ENCODE measurements at places on chromosomes 6 and 20.

DNA sequence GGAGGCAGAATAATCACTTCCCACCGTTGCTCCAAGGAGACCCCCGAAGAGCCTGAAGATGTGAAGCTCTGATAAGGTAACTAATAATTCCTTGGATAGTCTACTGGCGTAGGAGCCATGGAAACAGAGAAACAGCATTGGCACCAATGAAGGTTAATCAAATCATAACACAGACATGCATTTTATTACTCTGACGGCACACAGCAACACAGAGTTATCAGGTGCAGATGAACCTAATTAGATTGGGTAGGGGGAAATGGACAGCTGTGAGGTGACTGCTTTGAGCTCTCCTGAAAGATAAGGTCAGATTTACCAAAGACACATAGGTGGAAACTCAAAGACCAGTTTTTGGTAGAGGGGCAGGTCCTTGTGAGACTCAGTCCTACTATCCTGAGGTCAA, 544.0 kb upstream of the AGPAT4 start:
- no peak for DNase-seq

- DNase-seq, result no peak
Measured at GRCh38 chr20:62760471-62760855, 35.8 kb upstream of the MRGBP start.

GRCh38 chr6:142786476-142786875, 158.5 kb downstream of the HIVEP2 start:
- DNase-seq, result no peak

GRCh38 chr6:55794136-55794812, 81.1 kb downstream of the BMP5 start:
- DNase-seq, result no peak

DNA sequence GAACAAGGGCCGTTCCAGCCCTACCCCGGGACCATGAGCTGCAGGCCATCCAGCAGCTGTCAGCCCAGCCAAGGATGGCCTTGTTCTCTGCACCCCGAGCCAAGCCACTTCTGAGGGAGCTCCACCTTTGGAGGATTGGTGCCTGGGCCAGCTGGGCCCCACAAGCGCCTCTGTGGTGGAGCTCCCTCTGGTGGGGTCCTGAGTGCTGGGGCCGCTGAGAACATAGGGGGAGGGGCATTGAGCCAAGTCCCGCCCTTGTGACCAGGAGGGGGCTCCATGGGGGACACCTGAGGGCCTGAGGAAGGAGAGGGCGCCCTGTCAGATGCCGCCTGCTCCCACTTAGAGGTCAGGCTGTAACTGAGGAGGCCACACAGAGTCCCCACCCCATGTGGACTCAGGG, 43.2 kb downstream of the YTHDF1 start:
- DNase-seq, result no peak
